ENCODE measurements at places on chromosomes 6 and 20. TPM values are rescaled to one million over a fixed set of nuclear protein-coding genes. Genes with fewer than 3 reads are reported as not detected.

Gene BPI
- 4.1 TPM for total RNA-seq

Gene ID4
- total RNA-seq = 83.3 TPM

Gene C6orf52
- total RNA-seq = not detected

Gene SYCP2
- 0.71 TPM for total RNA-seq

Gene F13A1
- total RNA-seq = 228 TPM

Gene NKX2-2
- total RNA-seq = not detected

Gene TFAP2B
- total RNA-seq = 2.5 TPM

Gene CD40
- total RNA-seq = 15.9 TPM

Gene EPPIN
- total RNA-seq = not detected

Gene OVOL2
- total RNA-seq = not detected

Gene BTN1A1
- not detected for total RNA-seq

Gene GOPC
- 31.5 TPM for total RNA-seq

Gene BMP7
- total RNA-seq = not detected

Gene B3GAT2
- total RNA-seq = not detected

Gene DZANK1
- total RNA-seq = 3.7 TPM

Gene LAMA2
- 111 TPM for total RNA-seq

Gene PRICKLE4
- total RNA-seq = 3.1 TPM

Gene OR12D3
- not detected for total RNA-seq

Gene VSTM2L
- total RNA-seq = 0.68 TPM

Gene KCNK5
- total RNA-seq = 8.6 TPM

Gene HAO1
- not detected for total RNA-seq

Gene ASCC3
- 56.2 TPM for total RNA-seq

Gene LHFPL5
- not detected for total RNA-seq

Gene OR2H2
- not detected for total RNA-seq

Gene CAGE1
- not detected for total RNA-seq

Gene CRYBG1
- 3.2 TPM for total RNA-seq

Gene TP53TG5
- total RNA-seq = not detected

Gene GGTLC1
- total RNA-seq = not detected

Gene RCAN2
- total RNA-seq = 126 TPM
